Kidney (tissue), 22 donors: ENCODE measurements at places on chromosomes 7 and 10. TPM values are rescaled to one million over a fixed set of nuclear protein-coding genes. Genes with fewer than 3 reads are reported as not detected.

HOXA9 gene
- total RNA-seq: 36.8 TPM

SLC25A40 gene
- total RNA-seq: 25.4 TPM

MYH16 gene
- total RNA-seq: not detected

TUBAL3 gene
- total RNA-seq: 0.44 TPM

KCNH2 gene
- 1.3 TPM for total RNA-seq

ARHGEF35 gene
- 22.1 TPM for total RNA-seq

WEE2 gene
- total RNA-seq: 0.06 TPM

CFAP70 gene
- 6.0 TPM for total RNA-seq

ITGA8 gene
- total RNA-seq: 22.1 TPM

CTTNBP2 gene
- total RNA-seq: 41.1 TPM

- no peaks in the 10 kb centered on the region for H3K4me1 ChIP-seq
- no peaks in the 10 kb centered on the region for H3K27me3 ChIP-seq
- H3K4me3 ChIP-seq: no peak overlapping the region
- no peak overlapping the region for H3K27ac ChIP-seq
- DNase-seq: no peak
- H3K36me3 ChIP-seq: no peaks in the 10 kb centered on the region
Observed at GRCh38 chr7:108142675-108143259, 12.6 kb upstream of the LAMB4 start.

DNA sequence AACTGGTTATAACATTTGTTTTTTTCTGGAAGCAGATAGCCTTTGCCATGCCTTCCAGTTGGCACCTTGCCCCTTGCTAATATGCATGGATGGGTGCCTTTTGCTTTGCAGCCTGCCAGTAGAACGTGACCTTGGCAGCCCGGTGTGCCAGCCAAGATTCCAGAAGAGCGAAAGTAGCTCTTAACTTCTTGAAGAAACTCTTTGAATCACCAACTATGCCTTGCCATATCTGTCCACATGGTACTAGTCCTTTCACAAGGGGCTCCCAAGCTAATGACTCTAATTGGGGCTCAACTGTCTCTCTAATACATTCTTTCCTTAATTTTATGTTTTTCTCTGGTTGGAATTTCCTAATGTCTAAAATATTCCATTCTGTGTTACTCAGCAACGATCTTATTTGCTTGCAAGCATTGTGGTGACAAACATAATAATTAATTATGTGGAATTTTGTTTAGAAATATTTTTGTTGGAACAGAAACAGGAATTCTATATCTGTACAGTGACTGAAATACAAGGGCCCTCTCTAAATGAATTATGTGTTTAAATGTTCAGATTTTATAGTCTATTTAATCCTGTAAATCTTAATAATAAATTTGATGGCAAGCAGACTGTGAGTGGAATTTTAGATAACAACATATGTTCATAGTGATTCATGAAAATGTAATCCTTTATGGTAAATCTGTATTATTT, 45.8 kb downstream of the HDAC9 start:
- H3K36me3 ChIP-seq: no peaks in the 10 kb centered on the region
- no peak overlapping the region for H3K4me3 ChIP-seq
- DNase-seq: no peak
- no peaks in the 10 kb centered on the region for H3K27me3 ChIP-seq

GRCh38 chr10:36362257-36362656, 720.2 kb upstream of the FZD8 start:
- no peaks in the 10 kb centered on the region for H3K36me3 ChIP-seq
- no peaks in the 10 kb centered on the region for H3K4me1 ChIP-seq
- DNase-seq: no peak
- no peaks in the 10 kb centered on the region for H3K27me3 ChIP-seq
- H3K27ac ChIP-seq: no peak overlapping the region
- no peak overlapping the region for H3K4me3 ChIP-seq

GRCh38 chr10:102121739-102122372, 1.7 kb upstream of the LDB1 start:
- peak; percentile 87 for DNase-seq
- peaks cover 28% of the 10 kb centered on the region for H3K4me1 ChIP-seq
- H3K36me3 ChIP-seq: no peaks in the 10 kb centered on the region
- no peaks in the 10 kb centered on the region for H3K27me3 ChIP-seq
- peak overlapping the region; percentile 99 for H3K27ac ChIP-seq
- peak overlapping the region; percentile 84 for H3K4me3 ChIP-seq

- no peak overlapping the region for H3K27ac ChIP-seq
- H3K36me3 ChIP-seq: no peaks in the 10 kb centered on the region
- H3K4me3 ChIP-seq: no peak overlapping the region
- peaks cover 54% of the 10 kb centered on the region for H3K4me1 ChIP-seq
- DNase-seq: no peak
- no peaks in the 10 kb centered on the region for H3K27me3 ChIP-seq
Observed at GRCh38 chr10:71840958-71841335, 10.1 kb downstream of the PSAP start.

DNA sequence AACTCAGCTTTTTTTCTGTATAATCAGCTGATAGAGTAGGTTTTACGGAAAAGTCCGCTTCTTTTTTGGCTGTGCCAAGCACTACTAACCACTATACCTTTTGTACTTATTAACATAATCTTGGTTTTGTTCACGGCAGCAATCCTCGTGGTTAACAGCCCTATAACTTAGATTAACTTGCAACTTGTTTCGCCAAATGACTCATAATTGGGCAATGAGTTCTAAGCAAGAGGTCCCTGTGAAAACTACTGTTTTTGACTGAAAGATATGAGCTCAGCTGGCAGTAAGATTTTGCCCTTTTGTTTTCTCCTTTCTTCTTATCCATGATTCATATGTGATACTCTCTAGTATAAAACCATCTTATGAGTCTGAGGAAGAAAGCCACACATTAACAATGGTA, 345.0 kb upstream of the PCDH15 start:
- H3K4me1 ChIP-seq: no peaks in the 10 kb centered on the region
- peak; percentile 3 for DNase-seq
- no peaks in the 10 kb centered on the region for H3K27me3 ChIP-seq
- H3K4me3 ChIP-seq: peak overlapping the region; percentile 9

DNA sequence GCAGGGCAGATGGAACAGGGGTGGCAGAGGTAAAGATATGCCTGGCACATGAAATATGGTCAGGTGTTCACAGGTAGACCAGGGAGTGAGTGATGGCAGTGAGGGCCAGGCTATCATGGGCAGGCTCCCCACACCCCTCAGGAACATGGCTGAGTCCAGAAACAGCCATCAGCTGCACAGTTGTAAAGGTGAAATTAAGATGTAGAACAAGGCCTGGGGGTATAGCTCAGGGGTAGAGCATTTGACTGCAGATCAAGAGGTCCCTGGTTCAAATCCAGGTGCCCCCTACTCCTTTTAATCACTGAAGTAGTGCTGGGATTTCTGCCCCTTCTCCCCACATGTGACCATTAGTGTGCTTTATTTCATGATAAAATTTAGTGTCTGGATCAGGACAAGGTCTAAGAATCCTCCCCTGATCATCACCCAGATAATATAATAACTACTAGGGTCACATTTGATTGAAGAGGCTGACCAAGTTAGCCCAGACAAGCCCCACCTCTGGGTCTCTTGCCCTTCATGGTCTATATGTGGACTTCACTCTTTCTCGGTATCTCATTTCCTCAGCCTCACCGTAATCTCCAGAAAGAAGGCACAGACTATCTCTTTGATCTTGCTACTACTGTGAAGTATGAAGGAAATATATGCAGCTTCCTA, 69.0 kb downstream of the ZNF783 start:
- H3K27me3 ChIP-seq: no peaks in the 10 kb centered on the region
- no peaks in the 10 kb centered on the region for H3K36me3 ChIP-seq
- H3K27ac ChIP-seq: no peak overlapping the region
- DNase-seq: no peak

- no peak for DNase-seq
- H3K27me3 ChIP-seq: no peaks in the 10 kb centered on the region
- H3K27ac ChIP-seq: no peak overlapping the region
Observed at GRCh38 chr10:86334488-86335085, 32.0 kb downstream of the GRID1 start.
